ENCODE measurements at places on chromosomes 2 and 18.

- no peak for DNase-seq
Observed at GRCh38 chr2:241893265-241893664, 23.7 kb downstream of the RTP5 start.

DNA sequence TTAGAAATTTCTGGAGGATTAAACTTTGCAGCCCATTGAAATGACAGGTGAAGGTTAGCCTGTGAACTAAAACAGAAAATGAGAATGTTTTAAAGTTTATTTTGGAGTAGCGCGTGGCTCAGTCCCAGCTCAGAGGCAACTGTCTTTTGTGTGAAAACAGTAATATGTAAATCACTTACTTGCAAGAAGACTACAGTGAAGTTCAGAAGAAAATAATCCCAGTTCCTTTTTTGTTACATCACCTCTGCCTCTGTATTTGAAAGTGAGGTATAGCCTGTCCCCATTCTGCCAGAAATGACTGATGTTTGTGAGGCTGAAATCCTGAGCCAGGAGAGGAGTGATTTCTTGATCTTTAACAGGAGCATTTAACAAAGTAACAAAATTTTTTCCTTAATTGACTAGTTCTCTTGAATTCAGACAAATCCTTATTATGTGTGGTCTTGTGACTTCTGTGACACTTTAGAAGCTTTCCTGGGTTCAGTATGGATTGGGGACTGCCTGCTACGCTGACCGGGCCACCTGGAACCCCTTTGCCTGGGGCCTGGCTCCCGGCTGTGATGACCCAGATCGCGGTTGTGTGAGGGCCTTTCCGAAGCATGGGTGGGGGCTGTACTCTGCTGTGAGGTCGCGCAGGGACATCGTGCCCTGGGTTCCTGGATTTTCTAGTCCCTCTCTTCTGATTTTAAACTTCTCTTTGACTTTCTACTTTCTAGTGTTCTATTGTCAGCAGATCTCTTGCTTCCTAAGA is 24.3 kb downstream of the TRAPPC12 start:
- DNase-seq = no peak

GRCh38 chr2:229882583-229882982 is 39.2 kb downstream of the TRIP12 start:
- DNase-seq = no peak

- no peak for DNase-seq
Observed at GRCh38 chr2:218806346-218806978, 24.5 kb downstream of the CYP27A1 start.

DNA sequence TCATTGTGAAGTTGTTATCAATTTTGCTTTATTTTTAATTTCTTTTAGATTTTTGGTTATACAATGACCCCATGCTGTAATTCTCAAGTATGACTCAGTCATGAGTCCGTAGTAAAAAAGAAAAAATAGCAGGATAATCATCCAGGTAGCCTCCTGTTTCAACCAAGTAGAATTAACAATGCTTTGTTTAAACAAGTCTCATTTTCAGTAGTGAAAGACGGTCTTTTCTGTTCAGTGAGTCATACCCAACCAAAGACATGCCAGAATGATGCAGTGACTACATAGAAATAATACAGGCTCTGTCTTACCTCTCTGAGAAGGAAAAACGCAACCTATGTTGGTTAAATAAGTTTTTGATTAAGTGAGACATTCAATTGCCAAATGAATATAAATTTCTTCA is 67.8 kb upstream of the DSC1 start:
- DNase-seq = no peak

GRCh38 chr2:145599756-145600155 is 1079.8 kb upstream of the ZEB2 start:
- no peak for DNase-seq

DNA sequence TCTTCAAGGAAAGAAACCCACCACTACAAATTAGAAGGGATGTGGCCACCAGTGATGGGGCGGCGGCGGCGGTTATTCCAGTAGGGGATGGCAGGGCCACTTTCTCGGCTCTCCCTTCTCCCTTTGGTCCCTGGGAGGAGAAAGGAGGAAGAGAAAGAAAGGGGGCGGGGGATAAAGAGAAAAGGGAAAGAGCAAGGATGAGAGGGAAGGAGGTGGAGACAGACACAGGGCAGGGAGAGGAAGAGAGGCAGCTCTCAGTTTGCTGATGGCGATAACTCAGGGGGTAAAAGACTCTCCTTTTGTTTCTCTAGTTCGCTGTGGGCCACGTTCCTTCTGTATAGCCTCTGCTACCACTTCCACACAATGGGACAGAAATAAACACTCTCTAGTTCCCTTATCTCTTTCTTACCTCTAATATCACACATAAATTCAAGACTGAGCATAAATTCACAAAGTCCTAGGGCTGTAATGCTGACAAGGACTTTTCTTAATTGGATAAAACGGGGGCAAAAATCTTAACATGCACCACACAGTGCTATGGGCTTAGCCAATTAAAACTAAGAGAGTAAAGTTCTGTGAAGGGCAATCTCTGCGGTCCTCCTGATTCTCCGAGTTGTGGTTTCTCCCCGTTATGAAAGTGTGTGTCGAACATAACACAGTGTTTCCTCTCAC is 14.6 kb downstream of the SFT2D3 start:
- no peak for DNase-seq

DNA sequence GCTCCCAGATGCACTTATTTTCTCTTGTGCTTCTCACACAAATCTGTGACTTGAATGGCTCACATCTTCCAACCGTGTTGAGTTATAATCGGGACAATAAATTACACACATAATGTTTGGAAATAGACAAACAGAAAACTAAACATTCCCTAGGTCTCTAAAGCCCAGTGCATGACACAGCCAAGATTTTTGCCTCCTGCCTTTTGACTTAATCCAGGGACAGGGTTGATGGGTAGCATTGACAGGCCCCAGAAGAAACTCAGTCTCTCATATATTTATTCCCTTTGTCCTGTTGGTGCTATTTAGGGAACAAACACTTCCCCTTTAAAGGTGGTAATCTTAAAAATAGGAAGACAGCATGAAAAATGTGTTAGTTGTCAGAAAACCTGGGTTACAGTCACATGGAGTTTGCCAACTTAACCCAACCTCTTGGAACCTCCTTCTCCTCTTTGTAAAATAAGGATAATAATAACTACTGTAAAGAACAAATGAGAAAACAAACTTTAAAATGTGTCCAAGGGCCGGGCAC is 24.0 kb upstream of the ARPC2 start:
- DNase-seq = no peak

DNA sequence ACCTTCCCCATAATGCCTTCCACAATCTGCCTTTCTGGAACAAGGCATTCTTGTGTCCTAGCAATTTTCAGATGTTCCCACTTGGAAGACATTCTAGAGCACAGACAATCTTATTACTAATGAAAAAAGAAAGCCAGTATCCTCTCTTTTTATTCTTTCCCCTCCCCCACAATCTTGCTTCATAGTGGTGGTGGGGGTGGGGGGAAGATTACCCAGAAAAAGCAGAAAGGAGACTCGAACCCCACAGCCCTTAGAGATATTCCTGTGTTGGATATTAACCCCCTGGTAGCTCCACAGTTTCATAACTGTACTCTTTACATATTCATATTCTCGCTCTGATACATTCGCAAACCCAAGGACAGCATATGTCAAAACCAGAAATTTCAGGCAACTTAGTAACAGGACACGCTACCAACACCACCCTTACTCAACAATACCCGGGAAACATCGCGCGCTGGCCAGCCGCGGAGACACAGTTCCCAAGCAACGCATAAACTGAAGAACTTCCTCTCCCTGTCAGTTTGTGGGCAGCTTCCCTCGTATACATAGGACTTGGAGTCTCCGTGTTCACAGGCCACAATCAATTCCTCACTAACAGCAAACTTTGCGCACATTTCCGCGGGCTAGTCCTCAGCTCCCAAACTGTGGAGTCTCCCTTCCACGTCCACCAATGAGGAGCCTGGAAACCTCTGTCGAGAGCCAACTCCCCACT is 793 bp downstream of the NR4A2 start:
- no peak for DNase-seq

GRCh38 chr2:215751200-215751910 is 262.0 kb downstream of the MREG start:
- no peak for DNase-seq

GRCh38 chr18:79343567-79344207 is 52.0 kb upstream of the NFATC1 start:
- DNase-seq = no peak

DNA sequence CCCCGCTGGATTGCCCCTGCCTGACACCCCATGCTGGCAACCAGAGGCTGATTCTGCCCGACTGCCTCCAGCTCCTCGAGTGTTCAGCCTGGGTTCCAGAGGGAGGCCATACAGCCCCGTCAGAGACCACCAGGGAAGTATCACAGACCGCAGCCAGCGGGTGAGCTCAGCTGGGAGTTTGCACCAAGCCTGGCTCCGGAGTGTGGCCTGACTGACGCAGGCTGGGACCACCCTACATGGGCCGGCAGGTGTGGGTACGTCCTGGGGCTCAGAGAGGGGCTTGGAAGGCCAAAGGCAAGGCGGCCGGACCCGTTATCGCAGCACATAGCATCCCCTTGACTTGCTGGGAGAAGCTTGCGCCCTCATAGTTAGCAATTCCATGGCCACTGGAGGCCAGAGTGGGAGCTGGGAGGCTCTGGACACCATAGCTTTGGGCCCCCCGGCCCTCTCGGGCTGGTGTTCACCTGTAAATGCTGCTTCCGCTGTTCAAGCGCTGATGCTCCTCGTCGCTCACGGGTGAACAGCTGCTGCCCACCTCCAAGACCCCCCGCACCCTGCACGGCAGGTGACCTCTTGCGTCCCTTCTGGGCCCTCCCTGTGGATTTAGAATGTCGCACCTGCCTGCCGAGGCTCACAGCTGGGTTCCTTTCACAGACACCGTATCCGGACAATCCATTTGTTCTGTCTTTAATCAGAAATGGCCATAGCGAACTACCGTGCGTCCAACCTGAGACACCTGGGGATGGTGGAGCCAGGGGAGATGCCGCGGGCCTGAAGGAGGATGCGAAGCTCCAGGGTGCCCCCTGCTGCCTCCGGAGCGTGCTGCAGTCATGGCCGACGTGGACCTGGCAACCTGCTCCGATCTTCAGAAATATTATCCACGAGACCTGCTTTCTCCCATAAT is 31.2 kb upstream of the SLC66A3 start:
- peak; percentile 70 for DNase-seq

GRCh38 chr2:165634282-165634681 is 159.8 kb downstream of the GALNT3 start:
- no peak for DNase-seq

DNA sequence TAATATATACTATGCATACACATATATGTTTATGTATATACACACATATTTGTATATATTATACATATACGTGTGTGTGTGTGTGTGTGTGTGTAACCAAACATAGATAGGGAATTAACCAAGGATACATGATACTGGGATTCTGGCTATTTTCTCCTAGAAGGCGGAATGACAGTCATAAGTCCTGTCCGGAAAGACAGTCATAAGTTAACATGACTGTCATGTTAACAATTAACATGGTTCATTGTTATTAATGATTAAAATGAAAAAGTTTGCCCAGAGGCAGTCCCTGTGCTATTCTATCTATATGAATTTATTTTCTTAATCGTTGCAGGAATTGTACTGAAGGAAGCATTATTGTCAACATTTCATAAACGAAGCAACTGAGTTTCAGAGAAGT is 450.7 kb upstream of the NXPH2 start:
- no peak for DNase-seq

GRCh38 chr18:58562146-58562998 is 66.5 kb downstream of the ALPK2 start:
- DNase-seq = no peak

GRCh38 chr18:67599277-67599676 is 82.8 kb upstream of the DSEL start:
- DNase-seq = no peak

DNA sequence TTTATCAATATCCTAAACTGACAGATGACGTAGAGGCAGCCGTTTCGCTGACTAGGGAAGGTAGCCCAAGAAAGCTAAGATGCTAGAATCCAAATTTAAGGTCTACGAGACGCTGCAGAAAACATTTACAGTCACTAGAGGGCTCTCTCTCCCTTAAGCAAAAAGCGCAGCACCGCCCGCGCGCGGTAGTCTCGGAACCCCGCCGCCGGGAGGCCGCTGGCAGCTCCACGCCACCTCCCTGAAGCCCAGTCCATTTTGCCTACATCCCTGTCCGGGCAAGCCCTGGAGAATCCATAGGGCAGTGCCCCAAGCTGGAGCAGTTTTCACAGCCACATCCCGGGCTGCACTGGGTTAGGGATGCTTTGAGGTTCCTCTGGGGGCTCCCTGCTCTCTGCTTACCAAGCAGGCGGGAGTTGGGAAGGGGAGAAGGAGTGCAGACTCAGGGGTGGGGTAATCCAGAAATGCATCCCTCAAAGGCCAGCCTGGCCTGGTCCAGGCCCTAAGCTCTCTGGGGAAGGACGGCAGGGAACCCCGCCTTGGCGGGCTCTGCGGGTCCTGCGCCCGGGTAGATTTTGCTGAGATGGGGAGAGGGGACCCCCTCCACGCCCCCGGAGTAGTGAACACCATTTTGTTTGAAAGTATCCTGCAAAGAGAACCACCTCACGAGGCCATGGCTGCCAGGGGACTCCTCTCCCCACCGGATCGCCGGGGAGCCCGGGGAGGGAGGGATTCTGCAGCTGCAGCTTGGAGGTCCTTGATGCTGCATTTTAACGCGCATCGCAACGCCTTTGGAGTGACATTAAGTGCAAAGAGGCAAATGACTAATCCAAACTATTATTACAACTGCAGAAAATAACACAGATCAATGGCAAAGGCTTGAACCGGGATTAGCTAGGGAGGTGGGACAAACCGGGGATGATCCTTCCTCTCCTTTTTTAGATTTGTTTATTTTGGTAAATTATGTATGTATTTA is 1.3 kb upstream of the DPYSL5 start:
- peak; percentile 23 for DNase-seq

- DNase-seq = no peak
Observed at GRCh38 chr2:96225016-96225533, 16.4 kb upstream of the STARD7 start.

GRCh38 chr2:53609551-53609950 is 158.1 kb upstream of the CHAC2 start:
- DNase-seq = no peak

DNA sequence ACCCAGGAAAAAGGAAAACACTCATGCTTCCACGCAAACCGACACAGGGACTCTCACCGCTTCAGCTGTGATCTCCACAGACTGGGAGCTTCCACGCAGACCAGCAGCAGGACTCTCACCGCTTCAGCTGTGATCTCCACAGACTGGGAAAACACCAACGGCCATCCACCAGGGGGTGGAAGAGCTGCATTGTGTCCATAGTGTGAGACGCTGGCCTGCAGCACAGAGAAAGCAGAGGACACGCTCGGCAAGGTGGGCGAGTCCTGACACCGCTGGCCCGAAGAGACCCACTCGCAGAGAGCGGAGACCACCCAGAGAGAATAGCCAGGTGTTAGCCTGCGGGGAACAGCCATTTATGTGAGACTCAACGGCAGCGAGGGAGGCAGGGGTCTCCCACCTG is 42.5 kb upstream of the NFATC1 start:
- no peak for DNase-seq

DNA sequence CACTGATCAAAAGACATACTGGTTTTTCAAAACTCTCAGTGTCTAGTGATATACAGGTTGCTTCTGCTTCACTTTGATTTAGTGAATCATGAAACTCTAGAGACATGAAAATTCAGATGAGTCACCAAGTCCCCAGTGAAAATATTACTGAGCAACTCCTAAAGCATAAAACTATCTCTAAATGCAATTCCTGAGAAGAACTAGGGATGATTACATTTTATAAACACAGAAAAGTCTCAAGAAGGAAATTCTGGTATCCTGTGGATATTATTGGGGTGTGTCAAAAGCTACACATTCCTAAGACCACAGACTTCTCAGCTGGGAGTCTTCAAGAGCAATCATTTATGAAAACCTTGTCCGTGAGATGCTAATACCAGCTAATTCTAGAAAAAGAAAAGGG is 9.7 kb downstream of the LRRTM4 start:
- no peak for DNase-seq

- no peak for DNase-seq
Observed at GRCh38 chr2:197248623-197249022, 62.0 kb downstream of the ANKRD44 start.
